Osteoblast (primary cell): ENCODE measurements at places on chromosomes 12 and 14. TPM values are rescaled to one million over a fixed set of nuclear protein-coding genes. Genes with fewer than 3 reads are reported as not detected.

GRCh38 chr12:14367040-14367661, 1.7 kb downstream of the ATF7IP start:
- no peak for DNase-seq

- DNase-seq, result no peak
These were observed 85.6 kb upstream of the TSPAN8 start for GRCh38 chr12:71243370-71243769.

- no peak for DNase-seq
These were observed 1097.3 kb downstream of the SLC16A7 start for GRCh38 chr12:60693019-60693626.

- DNase-seq, result peak; percentile 70
These were observed 33.6 kb upstream of the HIF1A start for GRCh38 chr14:61661471-61662400.

DNA sequence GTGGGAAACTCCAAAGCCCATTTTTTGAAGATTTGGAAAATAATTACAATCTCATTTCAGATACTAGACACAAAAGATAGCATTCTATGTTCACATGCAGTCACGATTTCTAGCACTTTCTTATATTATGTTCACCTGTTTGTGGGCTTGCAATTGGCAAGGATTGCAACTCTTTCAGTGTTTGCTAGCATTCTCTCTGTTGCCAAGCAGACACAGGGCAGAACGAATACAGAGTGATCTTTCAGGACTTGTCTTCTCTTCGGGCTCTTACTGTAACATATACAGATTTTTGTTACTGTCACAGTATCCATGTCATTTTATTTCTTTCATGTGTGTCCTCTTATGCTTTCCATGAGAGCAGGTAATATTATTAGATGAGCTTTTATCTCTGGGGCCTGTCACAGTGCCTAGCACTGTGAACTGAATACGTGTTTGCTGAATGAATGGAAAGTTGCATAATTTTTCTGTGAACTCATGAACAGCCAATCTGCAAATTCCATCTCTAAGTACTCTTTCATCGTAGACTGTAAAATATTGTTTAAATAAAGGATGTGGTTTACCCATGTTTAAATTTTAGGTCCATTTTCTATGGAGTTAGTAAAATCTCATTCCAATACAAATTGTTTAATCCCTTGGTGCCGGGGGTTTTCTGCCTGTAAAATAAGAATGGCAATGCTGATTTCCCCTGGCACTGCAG, 105.1 kb downstream of the BMP4 start:
- DNase-seq, result no peak

DNA sequence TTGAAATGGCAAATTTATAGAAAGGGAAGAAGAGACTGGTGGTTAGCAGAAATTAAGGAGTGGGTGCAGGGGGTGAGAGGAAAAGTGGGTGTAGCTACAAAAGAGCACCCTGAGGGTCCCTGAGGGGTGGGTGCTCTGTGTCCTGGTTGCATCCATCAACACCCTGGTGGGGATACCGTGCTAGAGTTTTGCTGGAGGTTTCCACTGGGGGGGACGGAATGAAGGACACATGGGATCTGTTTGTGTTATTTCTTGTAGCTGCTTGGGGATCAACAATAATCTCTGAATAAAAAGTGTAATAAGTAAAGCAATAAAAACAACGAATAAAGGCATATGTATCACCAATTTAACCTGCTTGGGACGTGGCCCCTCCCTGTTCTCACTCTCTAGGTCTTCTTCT, 175.3 kb downstream of the KIF26A start:
- peak; percentile 61 for DNase-seq

GRCh38 chr12:41365653-41366171, 177.6 kb downstream of the PDZRN4 start:
- no peak for DNase-seq

DNA sequence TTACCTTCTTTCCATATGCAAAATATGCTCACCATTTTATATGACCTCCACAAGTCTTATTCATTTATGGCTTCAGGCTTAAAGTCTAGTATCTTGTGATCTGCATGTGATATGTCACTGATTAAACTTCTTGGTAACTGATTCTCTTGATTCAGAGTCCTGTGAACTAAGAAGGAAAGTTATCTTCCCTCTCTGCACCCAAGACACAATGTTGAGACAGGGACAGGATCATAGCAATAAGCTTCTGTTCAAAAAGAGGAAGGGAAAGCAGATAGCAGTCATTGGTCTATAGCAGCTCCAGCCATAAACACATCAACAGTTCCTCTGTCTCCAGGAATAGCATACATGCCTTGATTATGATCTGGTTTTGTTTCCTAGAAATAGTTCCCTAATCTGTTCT, 103.1 kb downstream of the UNC79 start:
- no peak for DNase-seq

DNA sequence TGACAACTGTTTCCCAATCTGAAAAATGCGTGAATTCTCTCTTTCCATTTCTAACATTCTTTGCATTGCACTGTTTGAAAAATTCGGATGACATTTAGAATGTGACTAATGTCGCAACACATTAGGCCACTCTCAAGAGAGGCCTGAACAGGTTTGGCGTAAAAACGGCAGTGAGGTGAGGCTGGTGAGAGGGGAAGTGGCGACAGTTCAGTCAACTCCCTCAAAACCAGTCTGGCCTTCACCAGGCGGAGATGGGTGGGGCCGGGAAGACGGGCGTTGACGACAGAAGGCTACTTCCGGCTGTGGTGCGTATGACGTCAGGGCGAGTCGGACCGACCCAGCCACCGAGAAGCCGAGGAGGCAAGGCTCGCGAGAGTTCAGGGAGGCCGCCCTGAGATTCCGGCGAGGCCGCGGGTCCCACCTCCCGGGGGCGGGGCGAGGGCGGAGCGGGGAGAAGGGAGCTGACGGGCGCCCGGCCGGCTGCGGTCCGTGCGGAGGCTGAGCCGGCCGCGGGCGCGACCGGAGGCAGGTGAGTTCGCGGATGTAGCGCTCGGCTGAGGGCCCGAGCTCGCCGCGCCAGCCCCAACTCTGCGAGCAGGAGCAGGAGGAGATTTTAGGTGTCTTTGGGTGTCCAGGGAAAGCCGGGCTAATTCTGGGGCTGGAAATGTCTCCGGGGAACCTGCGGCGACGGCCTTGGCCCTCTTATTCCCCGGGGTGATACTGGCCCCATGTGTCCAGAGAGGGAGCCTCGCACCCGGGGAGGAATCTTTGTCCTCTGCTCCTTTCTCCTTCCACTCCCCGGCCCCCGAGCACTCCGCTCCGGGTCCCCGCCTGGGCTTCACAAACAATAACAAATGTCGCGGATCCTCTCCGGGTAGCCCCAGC, at the start of gene STK38L:
Gene STK38L (plus strand): TSS at position 483 of the 885 bp plus-strand sequence. CDS start 53,435 bp downstream, outside the sequence.
- DNase-seq, result peak; percentile 95

GRCh38 chr12:126582231-126582630, 1517.0 kb downstream of the AACS start:
- DNase-seq, result no peak

GRCh38 chr12:132658149-132658894, 28.8 kb downstream of the POLE start:
- no peak for DNase-seq

DNA sequence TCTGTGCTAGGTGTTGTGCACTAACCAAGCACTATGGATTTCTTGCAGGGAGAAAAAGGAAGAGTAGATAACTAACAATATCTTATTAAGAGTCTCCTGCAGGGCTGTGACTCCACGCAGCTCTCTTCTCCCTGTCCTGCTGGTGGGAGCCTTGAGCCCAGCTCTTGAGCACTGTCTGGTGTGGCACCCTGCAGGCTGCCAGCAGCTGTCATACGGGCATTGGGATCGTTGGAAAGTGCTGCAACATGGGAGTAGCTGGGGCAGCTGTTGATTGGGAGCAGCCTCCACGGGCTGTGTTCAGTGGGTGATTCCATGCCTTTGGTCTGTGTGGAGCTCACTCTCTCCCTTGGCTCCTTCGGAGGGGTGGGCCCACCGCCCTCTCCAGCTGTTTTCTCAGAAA, 125.3 kb downstream of the FBXL14 start:
- no peak for DNase-seq

GRCh38 chr12:65740506-65740872, 83.8 kb upstream of the HMGA2 start:
- DNase-seq, result peak; percentile 88

GRCh38 chr12:2080604-2081003, 27.8 kb downstream of the CACNA1C start:
- no peak for DNase-seq

GRCh38 chr14:40903709-40904108, 703.0 kb upstream of the LRFN5 start:
- no peak for DNase-seq

DNA sequence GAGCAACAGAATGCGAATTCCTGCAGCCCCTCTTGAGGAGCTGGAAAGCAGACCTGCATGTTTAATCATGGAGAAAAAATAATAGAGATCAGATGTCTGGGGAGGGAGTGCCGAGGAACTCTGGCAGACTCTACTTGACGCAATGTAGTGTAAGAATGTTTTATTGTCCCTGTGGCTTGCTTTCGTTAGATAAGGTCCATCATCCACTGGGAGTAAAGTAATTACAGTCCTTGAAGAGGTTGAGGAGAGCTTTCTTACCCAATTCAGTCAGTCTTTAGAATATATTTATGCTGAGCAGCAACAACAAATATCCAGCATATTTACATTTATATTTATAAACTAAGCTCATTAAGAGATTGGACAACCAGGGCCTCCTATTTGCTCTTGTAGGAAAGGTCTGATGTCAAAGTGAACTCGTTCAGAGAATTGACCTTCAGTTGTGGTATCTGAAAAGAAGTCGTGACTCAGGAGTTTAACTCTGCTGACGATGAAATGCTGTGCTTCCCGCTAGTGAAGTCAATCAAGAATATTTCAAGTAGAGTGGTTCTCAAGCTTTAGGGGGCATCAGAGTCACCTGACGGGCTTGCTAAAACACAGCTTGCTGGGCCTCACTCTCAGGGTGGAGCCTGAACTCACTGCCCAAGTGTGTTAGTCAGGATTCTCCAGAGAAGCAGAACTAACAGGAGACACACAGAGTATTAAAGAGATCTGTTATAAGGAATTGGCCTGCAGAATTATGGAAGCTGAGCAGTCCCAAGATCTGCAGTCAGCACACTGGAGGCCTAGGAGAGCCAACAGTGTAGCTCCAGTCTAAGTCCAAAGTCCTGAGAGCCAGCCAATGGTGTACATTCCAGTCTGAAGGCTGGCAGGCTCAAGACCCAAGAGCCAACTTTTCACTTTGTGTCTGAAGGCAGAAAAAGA, 139.3 kb upstream of the LMNTD1 start:
- DNase-seq, result peak; percentile 84

GRCh38 chr14:96751505-96751904, 45.7 kb upstream of the VRK1 start:
- DNase-seq, result no peak

Gene ADCY6
- total RNA-seq, result 30.8 and 33.0 TPM in 2 replicates

Gene HSPB8
- total RNA-seq, result 2.9 and 3.5 TPM in 2 replicates
